ENCODE measurements at places on chromosomes 3 and 15. TPM values are rescaled to one million over a fixed set of nuclear protein-coding genes. Genes with fewer than 3 reads are reported as not detected.

The ARID3B gene
- total RNA-seq: 2.4 TPM

The PLA1A gene
- total RNA-seq: 0.13 TPM

The COL6A5 gene
- total RNA-seq: not detected

The ISLR2 gene
- total RNA-seq: 0.10 TPM

The IL17RE gene
- 0.89 TPM for total RNA-seq

The LRRC49 gene
- total RNA-seq: 10.4 TPM

The POPDC2 gene
- total RNA-seq: 0.33 TPM

The FGF7 gene
- total RNA-seq: 157 TPM

The USP13 gene
- total RNA-seq: 8.6 TPM

The A4GNT gene
- total RNA-seq: not detected

The PSTPIP1 gene
- 4.4 TPM for total RNA-seq

The GOLGA8G gene
- total RNA-seq: not detected

The NDUFB5 gene
- total RNA-seq: 49.1 TPM

The DBR1 gene
- total RNA-seq: 10.0 TPM

The LRRIQ4 gene
- 0.07 TPM for total RNA-seq

The TGM5 gene
- total RNA-seq: 0.26 TPM

The SAMD7 gene
- total RNA-seq: not detected

The MAP6D1 gene
- total RNA-seq: 2.3 TPM

The ZDHHC23 gene
- 1.0 TPM for total RNA-seq

The CAPN3 gene
- total RNA-seq: 1.6 TPM

The TMEM212 gene
- not detected for total RNA-seq

The ANO10 gene
- 55.3 TPM for total RNA-seq

All from smooth muscle cell of the pulmonary artery (primary cell).